ENCODE measurements at places on chromosomes 3 and 15.

DNA sequence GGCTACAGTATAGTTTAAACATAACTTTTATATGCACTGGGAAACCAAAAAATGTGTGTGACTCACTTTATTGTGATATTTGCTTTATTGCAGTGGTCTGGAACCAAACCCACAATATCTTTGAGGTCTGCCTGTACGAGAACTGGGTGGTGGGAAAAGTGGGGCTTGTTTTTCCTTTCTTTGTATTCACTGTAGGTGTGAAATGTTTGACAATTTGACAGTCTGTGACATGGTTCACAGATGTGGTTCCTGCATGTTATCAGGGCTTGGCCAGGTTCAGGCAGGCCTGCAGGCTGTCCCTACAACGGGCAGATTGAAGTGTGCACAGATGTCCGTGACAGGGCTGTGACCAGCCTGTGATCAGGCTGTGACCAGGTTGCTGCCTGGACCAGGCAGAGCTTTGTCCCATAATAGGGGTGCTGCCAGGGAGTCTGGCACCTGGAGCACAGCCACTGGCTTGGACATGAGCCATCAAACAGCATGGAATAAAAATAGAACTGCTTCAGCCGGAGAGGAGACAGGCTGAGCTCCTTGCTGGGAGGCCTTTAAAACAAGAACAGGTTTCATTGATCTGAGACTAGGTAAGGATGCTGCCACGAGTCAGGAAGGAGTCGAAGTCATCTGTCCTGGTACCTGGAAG, 61.0 kb downstream of the KLF13 start:
- DNase-seq: no peak

DNA sequence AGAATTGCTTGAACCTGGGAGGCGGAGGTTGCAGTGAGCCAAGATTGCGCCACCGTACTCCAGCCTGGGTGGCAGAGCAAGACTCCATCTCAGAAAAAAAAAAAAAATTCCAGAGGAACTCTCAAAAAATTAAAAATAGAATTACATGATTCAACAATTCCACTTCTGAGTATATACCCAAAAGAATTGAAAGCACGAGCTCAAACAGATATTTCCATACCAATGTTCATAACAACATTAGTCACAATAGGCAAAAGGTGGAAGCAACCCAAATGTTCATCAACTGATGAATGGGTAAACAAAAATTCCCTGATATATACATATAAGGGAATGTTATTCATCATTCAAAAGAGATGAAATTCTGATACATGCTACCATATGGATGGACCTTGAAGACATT, 16.9 kb upstream of the MORF4L1 start:
- no peak for DNase-seq

- DNase-seq: no peak
Observed at GRCh38 chr3:59531994-59532393, 482.2 kb upstream of the CFAP20DC start.

DNA sequence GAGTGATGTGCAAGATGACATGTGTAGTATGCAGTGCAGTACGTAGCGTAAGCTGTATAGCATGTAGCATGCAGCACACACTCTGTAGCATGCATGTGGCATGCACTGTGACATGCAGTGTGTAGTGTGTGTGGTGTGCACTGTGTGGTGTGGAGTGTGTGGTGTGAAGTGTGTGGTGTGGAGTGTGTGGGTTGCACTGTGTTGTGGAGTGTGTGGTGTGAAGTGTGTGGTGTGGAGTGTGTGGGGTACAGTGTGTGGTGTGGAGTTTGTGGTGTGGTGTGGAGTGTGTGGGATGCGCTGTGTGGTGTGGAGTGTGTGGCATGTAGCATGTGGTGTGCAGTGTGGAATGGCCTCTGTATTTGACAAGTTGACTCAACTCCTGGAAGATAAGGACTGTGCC, 39.2 kb downstream of the ROPN1B start:
- DNase-seq: no peak

DNA sequence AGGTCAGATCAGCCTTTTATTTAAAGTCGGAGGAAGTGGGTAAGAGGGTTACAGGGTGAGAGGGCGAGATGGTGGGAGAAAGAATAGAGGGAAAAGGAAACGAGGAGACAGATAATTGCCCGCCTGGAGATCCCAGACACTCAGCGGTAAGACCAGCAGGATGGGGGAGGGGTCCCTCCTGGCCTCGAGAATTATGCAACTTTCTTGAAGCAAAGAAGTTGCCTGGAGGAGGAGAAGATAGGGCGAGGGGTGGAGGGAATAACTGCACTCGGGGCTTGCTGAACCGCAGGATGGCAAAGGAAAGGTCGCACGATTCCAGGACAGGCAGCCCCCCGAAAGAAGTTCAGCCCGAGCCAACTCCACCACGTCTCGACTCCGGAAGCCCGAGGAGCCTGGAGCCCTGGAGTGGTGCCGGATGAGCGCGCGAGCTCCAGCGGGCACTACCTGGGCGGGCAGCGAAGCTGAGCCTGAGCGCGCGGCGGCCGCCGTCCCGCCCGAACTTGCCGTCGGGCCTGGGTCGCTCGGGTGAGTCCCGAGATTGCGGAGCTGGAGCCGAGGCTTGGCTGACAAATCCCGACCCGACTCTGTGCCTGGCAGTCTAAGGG, 402 bp downstream of the WWTR1 start:
- DNase-seq: no peak

DNA sequence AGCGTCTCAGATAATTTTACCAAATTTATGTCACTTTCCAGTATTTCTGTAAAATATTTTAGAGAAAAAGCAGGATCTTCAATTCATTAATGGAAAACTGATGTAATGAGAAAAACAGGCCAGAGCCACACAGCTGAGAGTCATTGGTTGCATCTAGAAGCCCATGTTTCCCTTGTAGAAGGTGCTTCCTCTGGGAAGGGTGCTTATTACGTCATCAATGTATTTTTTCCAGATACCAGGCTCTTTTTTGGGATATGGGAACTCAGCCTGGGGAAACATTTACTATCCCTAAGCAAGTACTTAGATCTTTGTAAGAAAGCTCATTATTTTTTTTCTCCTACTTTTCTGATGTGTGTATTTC, 89.1 kb upstream of the PHLDB2 start:
- no peak for DNase-seq

- DNase-seq: no peak
Observed at GRCh38 chr3:36663666-36664291, 100.6 kb downstream of the DCLK3 start.

DNA sequence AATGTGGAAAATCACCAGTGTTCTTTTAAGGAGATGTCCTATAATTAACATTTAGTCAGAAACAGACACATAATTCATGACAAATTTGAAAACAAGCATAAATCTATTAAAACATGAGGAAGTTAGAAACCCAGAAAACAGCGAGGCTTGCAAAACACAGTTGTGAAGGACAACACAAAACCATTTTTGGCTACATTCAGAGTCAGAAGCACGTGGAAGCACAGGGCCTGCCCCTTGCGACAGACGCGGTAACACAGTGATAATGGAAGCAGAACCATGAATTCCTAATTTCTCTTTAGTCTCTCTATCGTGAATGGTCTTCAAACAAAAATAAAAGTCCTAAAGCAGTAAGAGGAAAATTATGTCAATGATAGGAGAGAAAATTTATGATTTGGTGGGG, 12.2 kb downstream of the NCEH1 start:
- no peak for DNase-seq

DNA sequence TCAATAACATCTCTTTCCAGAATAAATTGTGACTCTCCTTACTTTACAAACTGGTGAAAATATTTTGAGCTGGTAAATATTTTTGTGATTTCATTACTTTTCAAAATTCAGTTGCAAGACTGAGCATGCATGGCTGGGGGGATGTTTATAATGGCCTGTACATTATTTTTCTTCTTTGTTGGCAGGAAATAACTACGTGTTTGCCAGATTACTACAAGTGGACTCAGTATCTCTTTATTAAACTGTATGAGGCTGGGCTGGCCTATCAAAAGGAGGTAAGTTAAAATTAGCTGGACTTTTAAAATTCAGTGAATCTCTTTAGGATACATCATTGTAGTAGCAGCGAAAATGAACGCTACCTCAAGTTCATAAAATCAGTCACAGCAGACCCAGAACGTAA, 58.3 kb downstream of the LARS2 start:
- no peak for DNase-seq

DNA sequence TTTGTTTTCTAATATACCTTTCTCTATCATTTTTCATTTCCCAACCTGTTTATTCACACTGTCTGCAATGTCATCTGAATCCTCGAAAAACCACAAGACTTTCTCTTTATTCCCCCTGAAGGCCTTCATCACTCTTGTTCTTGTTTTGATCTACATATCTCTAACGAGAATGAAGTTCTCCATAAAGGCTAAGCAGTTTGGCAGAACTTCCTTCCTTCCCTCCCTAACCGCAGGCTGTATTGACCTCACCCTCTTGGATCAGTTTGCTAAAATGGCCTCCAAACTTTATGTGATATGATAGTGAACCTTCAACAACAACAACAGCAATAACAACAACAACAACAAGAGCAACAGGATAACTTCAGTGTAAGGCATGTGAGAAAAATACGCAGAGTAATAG, 392.8 kb downstream of the TIGIT start:
- DNase-seq: no peak
